Foreskin keratinocyte (primary cell): ENCODE measurements at places on chromosomes 5 and 9. TPM values are rescaled to one million over a fixed set of nuclear protein-coding genes. Genes with fewer than 3 reads are reported as not detected.

FCN2 gene
- total RNA-seq, result not detected in 2 replicates

- DNase-seq, result no peak
Measured at GRCh38 chr5:133508845-133509741, 103.2 kb downstream of the FSTL4 start.

DNA sequence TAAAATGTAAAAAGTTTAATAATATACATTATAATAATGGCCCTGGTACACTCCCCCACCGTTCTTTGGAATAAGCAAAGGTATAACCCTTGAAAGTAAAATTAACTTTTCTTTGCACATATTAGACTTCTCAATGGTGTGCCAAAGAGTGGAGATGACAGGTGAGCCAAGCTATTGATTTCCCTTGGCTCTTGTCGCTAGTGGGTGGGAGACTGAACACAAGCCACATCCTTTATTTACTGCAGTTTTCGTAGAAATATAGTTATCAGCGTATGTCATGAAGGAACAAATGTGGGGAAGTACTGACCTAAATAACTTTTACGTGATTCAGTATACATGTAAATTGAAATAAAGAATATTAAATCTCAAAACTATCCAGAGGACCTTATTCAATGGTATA lies 549.3 kb downstream of the RAB3C start:
- DNase-seq, result no peak

DNA sequence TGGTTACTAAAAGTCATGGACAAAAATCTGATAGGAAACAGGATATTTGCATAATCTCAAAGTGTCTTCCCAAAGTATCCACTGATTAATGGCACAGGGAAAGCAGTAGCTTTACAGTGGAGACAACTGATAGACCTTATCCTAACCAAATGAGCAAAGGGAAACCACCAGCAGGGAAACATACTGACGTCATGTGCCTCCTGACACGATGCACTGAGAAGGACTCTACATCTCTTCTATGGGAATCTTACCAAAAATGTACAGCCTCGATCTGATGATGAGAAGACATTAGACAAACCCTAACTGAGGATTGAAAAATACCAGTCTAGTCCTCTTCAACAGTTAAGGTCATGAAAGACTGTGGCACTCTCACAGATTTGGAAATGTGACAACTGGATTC lies 166.2 kb downstream of the INSYN2B start:
- no peak for DNase-seq

DNA sequence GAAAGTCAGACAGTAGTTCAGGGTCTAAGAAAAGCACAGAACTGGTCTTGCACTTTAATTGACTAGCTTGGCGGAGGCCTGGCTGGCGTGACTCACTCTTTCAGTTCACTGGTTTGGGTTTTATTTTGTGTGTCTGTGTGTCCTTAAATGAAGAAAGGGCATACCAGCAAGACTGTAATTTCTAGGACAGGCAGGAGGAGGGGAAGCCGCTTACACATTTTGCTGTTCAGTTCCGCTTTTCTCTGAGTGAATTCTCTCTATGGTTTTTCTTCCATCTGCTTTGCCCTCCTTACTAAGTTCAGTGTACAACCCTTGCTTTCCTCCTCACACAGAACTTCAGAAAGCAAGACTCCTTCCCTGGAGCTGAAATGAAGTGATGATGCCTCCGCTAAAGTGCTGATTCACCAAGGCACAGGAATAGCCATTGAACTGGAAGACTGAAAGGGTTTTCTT lies 150.8 kb downstream of the MEF2C start:
- no peak for DNase-seq

- no peak for DNase-seq
Measured at GRCh38 chr5:138874241-138874640, 894 bp downstream of the LRRTM2 start.

GRCh38 chr9:130461218-130461630 lies 16.5 kb downstream of the ASS1 start:
- DNase-seq, result no peak

- peak; percentile 77 for DNase-seq
Measured at GRCh38 chr5:141849415-141850243, 28.6 kb downstream of the PCDH1 start.

DNA sequence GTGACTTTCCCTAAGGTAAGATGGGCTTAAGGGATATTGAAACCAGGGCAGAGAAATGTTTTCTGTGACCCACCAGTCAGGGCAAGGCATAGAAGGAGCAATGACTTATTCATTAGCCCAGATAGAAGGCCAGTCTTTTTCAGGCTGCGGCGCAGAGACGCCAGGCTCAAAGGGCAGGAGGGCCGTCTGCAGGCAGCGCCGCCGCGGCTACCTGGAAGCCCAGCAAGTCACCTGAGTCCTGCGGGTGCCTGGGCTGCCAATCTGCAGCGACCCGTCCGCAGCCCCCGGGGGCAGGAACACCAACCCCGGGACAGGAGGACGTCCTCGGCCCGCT lies 322 bp upstream of the SH3GL2 start:
- no peak for DNase-seq

DNA sequence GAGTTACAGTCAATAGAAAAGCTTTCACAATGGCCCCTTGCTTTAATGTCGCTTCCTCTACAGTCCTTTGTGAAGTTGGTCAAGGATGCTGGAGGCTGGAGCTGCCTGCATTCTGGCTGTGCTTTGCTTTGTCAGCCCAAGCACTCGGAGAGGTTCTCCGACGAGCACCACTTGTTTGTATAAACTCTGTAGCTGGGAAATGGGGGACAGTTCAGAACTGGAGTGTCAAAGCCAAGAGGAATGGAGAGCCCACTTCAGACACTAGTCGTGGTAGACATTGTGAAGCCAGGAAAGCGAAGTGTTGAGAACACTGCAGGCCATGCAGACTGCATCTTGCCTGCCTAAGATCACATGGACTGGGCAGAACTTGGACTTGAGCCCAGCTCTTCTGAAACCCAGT lies 330.3 kb downstream of the GADD45G start:
- DNase-seq, result no peak

DNA sequence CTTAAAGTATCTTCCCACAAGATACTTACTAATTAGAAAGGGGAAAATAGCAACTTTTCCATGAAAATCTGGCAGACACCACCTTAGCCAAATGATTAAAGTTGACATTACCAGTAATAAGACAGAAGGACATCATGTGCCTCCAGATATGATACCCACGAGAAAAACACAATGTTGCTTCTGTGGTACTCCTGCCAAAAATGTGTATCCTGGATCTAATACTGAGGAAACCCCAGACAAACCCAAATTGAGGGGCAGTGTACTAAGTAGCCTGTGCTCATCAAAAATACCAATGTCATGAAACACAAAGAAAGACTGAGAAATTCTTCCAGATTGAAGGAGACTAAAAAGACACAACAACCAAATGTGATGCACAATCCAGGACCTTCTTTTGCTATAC lies 85.3 kb downstream of the TTLL11 start:
- DNase-seq, result no peak

GRCh38 chr5:59517926-59518585 lies 375.5 kb downstream of the PDE4D start:
- DNase-seq, result peak; percentile 85
